CD4-positive, alpha-beta T cell (primary cell): ENCODE measurements at places on chromosomes 5 and 9.

DNA sequence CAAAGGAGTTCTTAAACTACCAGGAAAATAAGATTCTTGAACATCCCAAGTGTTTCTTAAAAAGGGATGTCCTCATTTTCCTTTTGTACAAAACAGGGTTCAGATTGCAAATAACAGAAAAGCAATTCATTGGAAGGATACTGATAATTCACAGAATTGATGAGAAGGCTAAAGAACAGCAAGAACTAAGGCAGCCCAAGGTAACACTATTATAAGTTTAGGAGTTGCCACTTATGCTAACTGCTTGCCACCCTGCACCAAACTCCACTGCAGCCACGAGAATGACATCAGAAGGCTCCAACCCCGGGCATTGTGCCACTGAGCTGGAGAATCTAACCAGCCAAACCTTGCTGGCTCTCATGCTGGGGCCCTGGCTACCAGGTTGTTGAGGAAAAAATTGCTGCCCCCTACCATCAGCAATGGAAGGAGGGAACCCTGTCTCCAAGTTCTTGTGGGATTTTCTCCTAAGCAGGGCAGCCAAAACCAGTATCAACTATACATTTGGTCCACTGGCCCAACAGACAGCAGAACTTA lies 123.4 kb downstream of the ARL15 start:
- DNase-seq: no peak

DNA sequence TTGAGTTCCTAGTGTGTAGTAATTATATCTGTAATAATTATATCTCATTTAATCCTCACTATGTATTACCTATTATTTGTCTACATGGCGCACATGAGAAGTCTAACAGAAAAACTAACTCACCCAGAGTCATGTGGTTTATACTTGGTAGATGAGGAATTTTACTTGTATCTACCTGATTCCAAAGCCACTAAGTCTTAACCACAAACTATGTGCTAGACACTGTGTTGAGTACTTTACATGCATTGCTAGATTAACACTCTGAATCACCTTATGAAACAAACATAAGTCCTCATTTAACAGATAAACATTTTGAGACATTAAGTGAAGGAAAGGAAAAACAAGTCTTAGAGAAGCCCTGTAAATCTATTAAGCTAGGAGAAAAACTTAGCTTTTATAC lies 404.8 kb downstream of the TLR4 start:
- DNase-seq: no peak

GRCh38 chr5:56412601-56413379 lies 179.7 kb upstream of the ANKRD55 start:
- DNase-seq: peak; percentile 60

- DNase-seq: no peak
These were observed 71.1 kb downstream of the COL27A1 start for GRCh38 chr9:114226246-114227055.

- no peak for DNase-seq
These were observed 102.3 kb upstream of the CPEB4 start for GRCh38 chr5:173785866-173786265.

DNA sequence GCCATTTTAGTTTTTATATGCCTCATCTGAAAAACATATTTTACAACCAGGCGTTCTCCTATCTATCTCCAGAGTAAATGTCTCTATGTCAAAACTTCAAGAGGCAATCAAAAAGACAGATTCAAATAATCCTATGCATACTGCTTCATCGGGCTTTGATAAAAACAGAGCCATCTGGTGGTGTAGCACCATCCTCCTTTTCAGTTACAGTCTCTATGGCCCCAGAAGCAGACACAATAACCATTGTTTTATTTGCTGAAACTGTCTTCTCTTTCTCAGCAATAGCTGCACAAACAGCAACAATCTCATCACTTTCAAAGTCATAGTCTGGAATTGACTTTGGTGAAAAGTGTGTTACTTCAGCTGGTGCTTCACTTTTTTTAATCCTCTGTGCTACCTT lies 36.3 kb downstream of the PTGER4 start:
- no peak for DNase-seq

GRCh38 chr5:57834829-57835608 lies 352.4 kb upstream of the ACTBL2 start:
- DNase-seq: no peak

DNA sequence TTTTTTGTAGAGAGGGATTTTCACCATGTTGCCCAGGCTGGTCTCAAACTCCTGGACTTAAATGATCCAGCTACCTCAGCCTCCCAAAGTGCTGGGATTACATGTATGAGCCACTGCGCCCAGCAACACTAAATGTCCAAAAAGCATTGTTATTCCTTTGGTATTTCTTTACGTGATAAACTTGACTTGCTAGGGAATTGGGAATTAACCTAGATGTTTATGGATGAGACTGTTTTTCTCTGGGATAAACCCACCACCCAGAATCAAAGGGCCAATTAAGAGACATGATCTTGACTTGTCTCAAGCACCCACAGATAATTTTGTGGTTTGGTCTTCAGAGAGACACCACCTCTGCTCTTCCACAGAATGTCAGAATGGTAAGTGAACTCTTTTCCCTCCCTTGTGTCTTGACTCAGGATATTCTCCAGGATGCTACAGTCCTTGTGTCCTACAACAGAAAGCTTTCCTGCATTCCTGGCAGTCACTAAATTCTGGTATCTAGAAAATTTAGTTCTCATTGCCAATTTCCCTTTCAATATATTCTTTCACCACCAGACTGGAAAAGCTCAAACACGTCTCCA lies 55.7 kb downstream of the ALDH1A1 start:
- no peak for DNase-seq

- DNase-seq: no peak
These were observed 66.7 kb upstream of the PRSS3 start for GRCh38 chr9:33728613-33729012.
